Stimulated activated CD8-positive, alpha-beta memory T cell treated with anti-CD3 and anti-CD28 coated beads, Interleukin-4, amount 100 ng/mL, for 1 hour (primary cell): ENCODE measurements at places on chromosomes 1 and 21.

DNA sequence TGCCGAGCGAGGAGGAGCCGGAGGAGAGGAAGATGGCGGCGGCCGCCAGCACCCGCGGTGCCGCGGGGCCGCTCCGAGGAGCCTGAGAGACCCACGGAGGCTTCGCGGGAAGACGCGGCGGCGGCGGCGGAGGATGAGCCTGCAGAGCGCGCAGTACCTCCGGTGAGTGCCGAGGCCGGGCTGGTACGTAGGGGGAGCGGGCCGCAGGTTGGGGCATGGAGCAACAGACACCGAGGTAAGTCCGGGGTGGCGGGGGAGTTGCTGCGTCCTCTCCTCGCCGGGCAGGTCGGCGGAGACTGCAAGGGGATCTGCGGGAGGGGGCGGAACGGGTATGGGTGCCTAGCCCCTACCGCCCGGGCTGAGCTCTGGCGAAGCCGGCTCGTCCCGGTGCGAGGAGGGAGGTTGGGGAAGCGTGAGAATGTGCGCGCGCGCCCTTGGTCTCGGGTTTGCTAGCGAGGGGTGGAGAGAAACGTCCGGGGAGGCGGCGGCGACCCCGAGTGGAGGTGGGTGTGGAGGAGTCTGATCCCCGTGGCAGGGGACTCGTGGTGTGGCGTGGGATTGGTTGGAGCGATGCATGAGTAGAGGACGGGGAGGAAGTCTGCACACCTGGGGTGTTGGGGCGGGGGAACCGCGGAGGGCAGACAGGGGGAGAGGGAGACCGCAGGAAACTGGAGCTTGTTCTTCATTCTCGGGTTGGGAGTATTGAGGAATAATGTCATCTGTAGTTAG lies at the start of gene SMG7:
TSS of gene SMG7 (plus strand) at position 12 of the 729 bp plus-strand sequence. CDS start at position 134, 122 bp downstream.
- peak; percentile 22 for DNase-seq

- DNase-seq = no peak
These were observed 38.0 kb upstream of the RASAL2 start for GRCh38 chr1:178055779-178056471.

GRCh38 chr1:13513063-13513894 lies 524 bp downstream of the LRRC38 start:
- DNase-seq = no peak

- DNase-seq = no peak
These were observed 26.0 kb downstream of the SDE2 start for GRCh38 chr1:225973158-225973557.

DNA sequence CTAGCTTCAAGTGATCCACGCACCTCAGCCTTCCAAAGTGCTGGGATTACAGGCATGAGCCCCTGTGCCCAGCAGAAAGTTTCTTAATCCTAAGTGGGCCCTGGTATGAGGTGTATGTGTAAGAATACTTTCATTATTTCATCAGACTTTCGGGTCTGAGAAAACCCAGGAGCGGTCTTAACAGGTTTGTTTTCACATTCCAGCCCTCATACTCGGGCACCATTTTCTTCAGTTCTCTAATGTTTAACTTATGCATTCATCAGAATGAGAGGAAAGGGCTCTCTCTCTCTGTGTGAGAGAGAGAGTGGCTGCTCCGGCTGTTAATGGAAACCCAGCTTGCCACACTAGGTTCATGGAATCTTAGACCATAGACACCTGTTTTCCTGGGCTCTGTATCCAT lies 4.2 kb upstream of the PADI1 start:
- DNase-seq = no peak

GRCh38 chr1:98702976-98703375 lies 41.5 kb downstream of the SNX7 start:
- no peak for DNase-seq

DNA sequence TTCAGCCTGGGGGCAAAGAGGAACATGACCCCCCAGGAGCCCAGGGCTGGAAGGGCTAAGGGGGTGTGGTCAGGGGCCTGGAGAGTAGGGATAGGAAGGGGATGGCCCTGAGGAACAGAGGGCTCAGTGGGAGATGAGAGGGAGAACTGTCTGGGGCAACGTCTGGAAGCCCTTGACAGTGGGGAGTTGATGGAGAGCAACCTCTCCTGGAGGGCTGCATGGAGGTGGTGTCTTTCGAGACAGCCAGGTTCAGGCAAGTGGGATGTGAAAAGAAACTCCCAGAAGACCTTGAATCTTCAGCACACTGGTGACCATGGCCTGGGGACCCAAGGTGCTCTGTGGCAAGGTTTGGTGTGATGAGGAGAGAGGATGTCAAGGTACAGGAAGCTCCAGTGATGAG lies 54.2 kb upstream of the RUNX3 start:
- no peak for DNase-seq

- no peak for DNase-seq
These were observed 12.1 kb downstream of the C8A start for GRCh38 chr1:56866656-56867055.

DNA sequence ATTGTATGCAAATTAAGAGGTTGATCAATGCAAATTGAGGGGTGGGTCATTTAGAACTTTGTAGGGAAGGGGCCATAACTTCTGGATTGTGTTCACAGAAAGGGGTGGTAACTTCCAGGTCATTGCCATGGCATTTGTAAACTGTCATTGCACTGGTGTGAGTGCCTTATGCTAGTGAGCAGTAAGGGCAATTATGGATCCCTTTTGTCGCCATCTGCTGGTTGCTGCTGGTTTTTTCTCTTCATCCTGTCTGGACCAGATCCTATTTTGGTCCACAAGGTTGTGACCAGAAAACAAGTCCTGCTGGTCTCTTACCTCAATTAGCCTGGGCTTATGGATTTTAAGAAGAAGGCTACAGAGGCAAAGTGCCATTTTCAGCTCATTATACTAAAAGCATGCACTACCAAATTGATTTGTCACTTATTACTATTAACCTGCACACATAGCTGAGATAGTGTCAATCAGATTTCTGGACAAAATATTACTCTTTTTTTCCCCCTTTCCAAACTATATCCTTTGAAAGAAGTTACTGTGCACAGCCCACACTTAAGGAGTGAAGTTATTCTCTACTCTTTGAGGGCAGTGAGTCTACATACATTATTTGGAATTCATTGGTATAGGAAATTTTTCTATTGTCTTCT lies 196.2 kb downstream of the ZC3H11B start:
- peak; percentile 26 for DNase-seq

- no peak for DNase-seq
These were observed 202.9 kb downstream of the TBX15 start for GRCh38 chr1:118785246-118785645.

- peak; percentile 34 for DNase-seq
These were observed 2.7 kb upstream of the MYOC start for GRCh38 chr1:171654942-171655745.
